ENCODE measurements at places on chromosomes 16 and 17.

DNA sequence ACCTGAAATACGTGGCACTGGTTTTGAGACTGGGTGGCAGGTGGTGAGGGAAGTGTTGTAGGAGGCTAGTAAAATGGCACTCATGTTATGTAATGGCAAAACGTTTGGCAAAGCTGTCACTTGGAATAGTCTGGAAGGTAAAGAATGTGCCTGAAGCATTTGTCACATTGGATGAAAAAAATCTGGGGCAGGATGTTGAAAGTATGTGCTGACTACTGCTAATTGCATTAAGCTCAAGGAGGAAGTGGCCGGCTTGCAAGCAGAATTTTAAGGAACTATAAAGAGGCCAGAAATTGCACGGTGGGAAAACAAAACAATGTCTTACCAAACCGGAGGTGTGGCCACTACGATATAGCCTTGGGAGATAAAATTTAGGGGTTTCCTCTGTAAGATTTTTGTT, 26.6 kb upstream of the NLRP1 start:
- no peak for DNase-seq

- no peak for DNase-seq
Observed at GRCh38 chr16:81531419-81531821, 86.8 kb downstream of the CMIP start.

GRCh38 chr16:50478773-50479149, 69.4 kb upstream of the NKD1 start:
- no peak for DNase-seq

GRCh38 chr17:48155889-48156611, 48.5 kb downstream of the SNX11 start:
- DNase-seq: no peak

DNA sequence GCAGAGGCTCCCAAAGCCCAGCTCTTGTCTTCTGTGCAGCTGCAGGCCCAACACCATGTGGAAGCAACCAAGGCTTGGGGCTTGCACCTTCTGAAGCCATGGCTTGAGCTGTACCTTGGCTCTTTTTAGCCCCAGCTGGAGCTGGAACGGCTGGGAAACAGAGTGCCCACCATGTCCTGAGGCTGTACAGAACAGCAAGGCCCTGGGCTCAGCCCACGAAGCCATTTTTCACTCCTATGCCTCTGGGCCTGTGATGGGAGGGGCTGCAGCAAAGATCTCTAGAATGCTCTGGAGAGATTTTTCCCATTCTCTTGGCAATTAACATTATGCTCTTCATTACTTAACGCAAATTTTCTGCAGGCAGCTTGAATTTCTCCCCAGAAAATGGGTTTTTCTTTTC, 68.1 kb downstream of the CDRT15 start:
- no peak for DNase-seq

Data from erythroblast (primary cell).